ENCODE measurements at places on chromosomes 5 and 9.

- DNase-seq: no peak
Measured at GRCh38 chr5:142110046-142110531, 1.5 kb downstream of the NDFIP1 start.

GRCh38 chr5:59380350-59380951, 513.1 kb downstream of the PDE4D start:
- DNase-seq: peak; percentile 92

DNA sequence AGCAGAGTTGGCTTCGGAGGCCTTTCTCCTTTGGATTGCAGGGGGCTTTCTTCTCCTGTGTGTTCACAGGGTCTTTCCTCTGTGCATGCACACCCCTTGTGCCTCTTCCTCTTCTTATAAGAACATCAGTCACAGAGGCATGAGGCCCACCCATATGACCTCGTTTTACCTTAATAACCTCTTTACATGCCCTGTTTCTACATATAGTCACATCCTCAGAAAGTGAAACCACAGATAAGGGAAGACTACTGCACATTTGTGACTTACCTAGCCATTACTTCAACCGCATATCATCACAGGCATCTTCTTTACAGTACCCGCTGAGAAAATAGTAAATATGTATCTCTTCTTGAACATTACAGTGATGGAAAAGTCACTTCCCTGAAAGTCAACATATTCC, 204.9 kb upstream of the TARS1 start:
- DNase-seq: no peak

- peak; percentile 41 for DNase-seq
Measured at GRCh38 chr9:17005056-17005823, 129.6 kb upstream of the CNTLN start.

Measured in HFF-Myc (cell line).